ENCODE measurements at places on chromosomes 13 and 19.
A peak's percentile ranks its signal among the peaks of the same experiment; 100 is the strongest.

- H3K4me3 ChIP-seq: peak overlapping the region; percentile 48
- peaks cover 19% of the 10 kb centered on the region for H3K36me3 ChIP-seq
- H3K27ac ChIP-seq: peak overlapping the region; percentile 94
- no peaks in the 10 kb centered on the region for H3K27me3 ChIP-seq
- peak; percentile 60 for DNase-seq
- H3K4me1 ChIP-seq: peaks cover 100% of the 10 kb centered on the region
Measured at GRCh38 chr19:1213391-1214286, 8.1 kb downstream of the STK11 start.

DNA sequence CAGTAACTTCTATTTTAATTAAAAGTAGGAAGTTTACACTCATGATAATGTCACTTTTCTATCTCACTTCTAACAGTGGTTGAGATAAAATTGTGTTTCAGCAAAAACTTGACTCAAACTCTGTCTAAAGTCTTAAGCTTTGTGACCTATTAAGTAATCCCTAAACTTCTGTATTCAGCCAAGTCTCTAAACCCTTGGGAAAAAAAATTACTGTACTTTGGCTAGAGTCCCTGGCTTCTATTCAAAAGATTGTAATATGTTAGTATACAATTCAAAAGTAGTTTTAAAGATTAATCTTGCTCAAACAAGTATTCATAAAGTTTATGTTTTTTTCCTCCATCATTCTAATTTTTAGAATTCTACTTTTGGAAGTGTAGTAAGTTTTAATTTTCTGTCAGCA lies 1248.8 kb downstream of the UQCRFS1 start:
- H3K4me1 ChIP-seq: no peaks in the 10 kb centered on the region
- H3K27me3 ChIP-seq: peaks cover 19% of the 10 kb centered on the region
- H3K36me3 ChIP-seq: no peaks in the 10 kb centered on the region
- H3K4me3 ChIP-seq: no peak overlapping the region

DNA sequence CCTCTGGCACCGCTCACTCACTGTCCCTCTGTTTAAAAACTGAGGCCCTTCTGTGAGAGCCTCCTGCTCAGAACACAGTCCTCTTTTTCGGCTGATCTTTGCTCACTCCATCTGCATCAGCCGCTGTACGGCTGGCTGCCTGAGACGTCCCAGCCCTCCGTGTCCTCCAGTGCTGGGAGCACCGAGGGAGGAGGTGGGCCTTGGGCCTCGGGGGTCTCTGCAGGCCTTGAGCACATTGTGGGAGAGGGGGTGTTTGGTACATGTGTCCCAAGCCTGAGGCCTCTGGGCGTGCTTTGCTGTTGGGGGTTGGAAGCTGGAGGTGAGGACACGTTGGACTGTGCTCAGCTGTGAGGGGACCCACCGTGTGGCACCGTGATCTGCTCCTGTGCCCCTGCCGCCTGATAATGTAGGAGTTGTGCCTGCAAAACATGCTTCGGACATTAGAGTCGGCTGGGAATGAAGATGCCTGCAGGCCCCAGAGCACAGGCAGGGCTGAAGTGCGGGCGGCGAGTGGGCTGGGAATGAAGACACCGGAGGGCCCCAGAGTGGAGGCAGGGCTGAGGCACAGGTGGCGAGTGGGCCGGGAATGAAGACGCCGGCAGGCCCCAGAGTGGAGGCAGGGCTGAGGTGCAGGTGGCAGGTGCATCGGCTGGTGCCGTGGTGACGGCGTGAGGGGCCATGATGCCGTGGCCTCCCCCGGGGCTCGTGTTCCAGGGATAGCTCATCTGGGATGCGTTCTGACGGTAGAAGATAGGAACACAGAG lies 30.6 kb downstream of the MCF2L start:
- peaks cover 11% of the 10 kb centered on the region for H3K27me3 ChIP-seq
- peaks cover 5% of the 10 kb centered on the region for H3K36me3 ChIP-seq
- H3K27ac ChIP-seq: no peak overlapping the region
- H3K4me1 ChIP-seq: peaks cover 88% of the 10 kb centered on the region

GRCh38 chr13:40438999-40439797 lies 227.2 kb downstream of the FOXO1 start:
- H3K36me3 ChIP-seq: no peaks in the 10 kb centered on the region
- H3K4me3 ChIP-seq: peak overlapping the region; percentile 44
- no peak for DNase-seq
- H3K4me1 ChIP-seq: peaks cover 60% of the 10 kb centered on the region
- H3K27me3 ChIP-seq: no peaks in the 10 kb centered on the region

Data from left ventricle myocardium inferior (tissue), 1 donor.